ENCODE measurements at places on chromosomes 1 and 21.

DNA sequence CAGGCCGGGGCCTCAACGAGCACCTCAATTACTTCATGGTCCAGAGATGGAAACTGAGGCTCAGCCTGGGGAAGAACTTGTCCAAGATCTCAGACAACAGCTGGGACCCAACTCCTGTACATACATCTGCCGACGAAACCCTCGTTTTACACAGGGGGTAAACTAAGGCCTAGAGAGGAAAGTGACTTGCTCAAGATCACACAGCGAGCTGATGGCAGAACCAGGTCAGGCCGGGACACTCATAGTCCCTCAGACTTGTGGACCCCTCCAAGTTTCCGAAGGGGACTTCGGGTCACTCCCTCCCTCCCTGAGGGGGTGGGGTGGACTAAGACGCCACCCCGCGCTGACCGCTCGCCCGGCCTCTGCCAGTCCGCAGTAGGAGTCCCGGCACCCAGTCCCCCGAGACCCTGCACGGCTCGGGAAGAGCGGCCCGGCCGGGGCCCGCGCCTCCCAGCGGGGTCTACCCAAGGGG is 430 bp downstream of the WASF2 start:
- no peak for DNase-seq

- no peak for DNase-seq
These were observed 9.6 kb upstream of the RGS1 start for GRCh38 chr1:192565946-192566345.

DNA sequence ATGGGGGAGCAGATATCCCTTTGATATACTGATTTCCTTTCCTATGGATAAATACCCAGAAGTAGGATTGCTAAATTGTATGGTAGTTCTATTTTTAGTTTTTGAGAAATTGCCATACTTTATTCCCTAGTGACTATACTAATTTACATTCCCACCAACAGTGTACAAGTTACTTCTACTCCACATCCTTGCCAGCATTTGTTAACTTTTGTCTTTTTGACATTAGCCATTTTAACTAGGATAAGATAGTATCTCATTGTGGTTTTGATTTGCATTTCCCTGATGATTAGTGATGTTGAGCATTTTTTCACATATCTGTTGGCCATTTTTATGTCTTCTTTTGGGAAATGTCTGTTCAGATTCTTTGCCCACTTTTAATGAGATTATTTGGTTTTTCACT is 620.6 kb upstream of the CAMK1G start:
- no peak for DNase-seq

DNA sequence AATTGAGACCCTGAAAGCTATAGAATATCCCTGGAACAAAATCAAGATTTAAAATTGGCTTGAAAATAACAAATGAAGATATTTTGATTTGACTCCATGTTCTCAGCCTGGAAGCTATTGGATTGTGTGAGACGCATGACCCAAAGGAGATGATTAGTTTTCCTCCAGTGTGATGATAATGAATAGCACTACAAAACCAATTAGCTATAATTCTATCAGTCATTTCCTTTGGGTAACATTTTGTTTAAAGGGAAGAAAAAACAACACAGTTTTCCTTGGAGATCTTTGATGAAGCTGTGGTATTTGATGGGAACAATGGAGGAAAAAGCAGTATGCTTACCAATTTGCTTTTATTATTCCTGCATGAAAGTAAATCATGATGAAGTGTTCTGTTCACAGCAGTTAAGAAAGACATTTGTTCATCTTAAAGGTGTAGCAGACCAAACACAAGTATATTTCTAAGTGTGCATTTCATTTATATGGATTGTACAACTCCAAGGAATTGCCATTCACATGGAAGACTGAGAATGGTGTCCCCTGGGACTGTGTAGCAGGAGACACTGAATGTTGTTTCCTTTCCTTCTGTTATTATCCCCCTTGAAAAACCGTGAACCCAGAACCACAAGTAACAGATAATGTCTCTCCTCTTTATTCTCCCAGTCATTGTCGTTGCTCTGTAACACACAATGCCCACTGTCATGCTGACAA is 111.4 kb downstream of the CACHD1 start:
- no peak for DNase-seq

- DNase-seq = no peak
These were observed 5.2 kb upstream of the PIGC start for GRCh38 chr1:172448995-172449584.

DNA sequence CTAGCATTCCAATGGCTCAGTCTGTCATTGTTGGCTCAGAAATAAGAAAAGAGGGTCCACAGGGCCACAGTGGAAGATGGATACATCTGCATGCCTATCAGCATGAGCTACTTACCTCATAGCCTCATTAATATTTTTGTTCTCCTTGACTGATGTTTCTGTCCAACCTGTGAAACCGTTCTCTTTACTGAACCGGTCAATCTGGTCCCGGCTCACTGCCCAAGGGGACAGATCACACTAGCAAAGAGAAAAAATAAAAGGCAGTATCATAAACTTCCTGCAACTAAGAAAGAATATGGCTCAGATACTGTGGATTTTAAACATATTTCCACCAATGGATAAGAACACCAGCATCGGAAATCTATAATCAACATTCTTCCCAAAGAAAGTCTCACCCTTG is 4.7 kb downstream of the RAB29 start:
- DNase-seq = no peak

DNA sequence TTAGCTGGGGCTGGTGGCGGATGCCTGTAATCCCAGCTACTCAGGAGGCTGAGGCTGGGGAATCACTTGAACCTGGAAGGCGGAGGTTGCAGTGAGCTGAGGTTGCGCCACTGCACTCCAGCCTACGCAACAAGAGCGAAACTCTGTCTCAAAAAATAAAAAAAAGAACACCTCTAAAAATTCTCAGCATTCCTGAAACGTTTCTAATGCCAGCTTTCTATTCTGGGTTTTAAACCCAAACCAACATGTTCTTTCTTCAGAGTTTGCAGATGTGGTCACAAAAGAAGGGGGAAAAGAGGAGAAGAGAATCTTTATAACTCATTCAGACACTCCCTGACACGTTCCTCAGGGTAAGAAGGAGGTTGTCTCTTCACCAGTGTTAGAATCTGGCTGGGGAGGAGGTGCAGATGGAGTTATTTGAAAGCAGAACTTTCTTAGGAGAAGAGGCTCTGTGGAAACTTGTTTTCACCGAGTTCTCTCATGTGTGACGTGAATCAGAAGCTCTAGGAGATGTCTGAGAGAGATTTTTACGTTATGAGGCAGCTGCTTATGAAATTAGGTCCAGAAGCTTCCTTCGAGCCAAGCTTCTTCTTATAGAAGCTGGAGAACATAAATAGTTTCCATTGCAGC is 17.8 kb upstream of the CNR2 start:
- no peak for DNase-seq

GRCh38 chr1:225474439-225474985 is 46.7 kb upstream of the LBR start:
- DNase-seq = no peak

GRCh38 chr1:6519491-6519934 is 28.0 kb upstream of the PLEKHG5 start:
- no peak for DNase-seq

- DNase-seq = no peak
These were observed 248.2 kb upstream of the TPTE start for GRCh38 chr21:10273196-10273595.

GRCh38 chr1:223706077-223706973 is 6.0 kb upstream of the CAPN2 start:
- DNase-seq = peak; percentile 41

- no peak for DNase-seq
These were observed 61.7 kb downstream of the ERICH3 start for GRCh38 chr1:74611887-74612286.

DNA sequence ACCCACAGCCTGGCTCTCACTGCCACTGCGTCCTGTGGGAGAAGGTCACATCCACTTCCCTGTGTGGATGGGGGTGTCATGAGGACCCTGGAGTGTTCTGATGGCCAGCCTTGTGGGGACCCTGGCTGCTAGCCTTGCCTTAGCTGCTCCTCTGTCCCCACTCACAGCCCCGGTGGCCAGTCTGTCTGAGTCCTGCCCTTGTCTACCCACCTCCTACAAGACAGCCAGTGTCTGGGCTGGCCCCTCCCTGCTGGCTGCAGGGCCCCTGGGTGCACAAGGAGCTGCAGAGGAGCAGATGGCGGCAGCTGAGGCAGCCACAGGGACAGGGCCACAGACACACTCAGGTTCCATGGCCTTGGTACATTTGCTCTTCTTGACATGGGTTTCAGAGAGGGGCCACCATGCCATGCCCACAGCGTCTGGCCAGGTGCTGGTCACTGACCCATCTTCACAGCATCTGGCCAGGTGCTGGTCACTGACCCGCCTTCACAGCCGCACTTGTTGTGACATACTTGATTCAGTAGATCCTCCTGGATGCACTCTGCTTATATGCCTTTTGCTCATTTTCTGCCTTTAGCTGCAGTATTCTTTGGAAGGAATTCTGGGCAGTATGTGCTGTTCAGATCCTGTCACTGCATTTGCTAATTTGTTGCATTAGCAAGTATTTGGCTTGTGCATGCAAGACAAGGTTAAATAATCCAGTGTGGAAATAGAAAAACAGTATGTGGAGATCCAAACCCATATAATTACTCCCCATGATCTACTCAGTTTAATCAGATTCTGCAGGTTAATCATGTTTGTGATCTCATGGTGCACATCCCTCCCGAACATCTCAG is 157.8 kb downstream of the PCBP3 start:
- no peak for DNase-seq

DNA sequence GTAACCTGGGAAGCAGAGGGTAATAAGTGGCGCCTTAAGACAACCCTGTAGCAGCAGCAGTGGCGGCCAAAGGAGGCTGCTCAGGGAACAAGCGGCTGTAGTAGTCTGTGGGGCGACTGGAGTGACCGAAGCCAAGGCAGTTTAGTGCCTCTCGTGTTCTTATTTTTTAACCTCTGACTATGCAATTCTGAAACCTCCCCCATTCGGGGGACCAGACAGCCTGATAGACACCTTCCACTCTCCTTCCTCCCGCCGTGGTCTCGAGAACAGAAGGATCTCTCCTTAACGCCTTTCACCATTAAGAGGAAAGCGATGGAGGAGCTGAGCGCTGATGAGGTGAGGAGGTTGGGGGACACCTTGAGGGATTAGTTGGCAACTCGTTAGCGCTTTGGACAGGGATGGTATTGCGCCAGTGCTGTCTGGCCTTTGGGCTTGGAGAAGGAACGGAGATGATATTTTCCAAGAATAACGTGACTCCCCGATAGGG is 644 bp downstream of the UBE4B start:
- DNase-seq = no peak

All from NCI-H1694 treated with DMSO at 0.1 percent for 48 hours (cell line).